ENCODE measurements at places on chromosomes 1 and 21. TPM values are rescaled to one million over a fixed set of nuclear protein-coding genes. Genes with fewer than 3 reads are reported as not detected.

DNA sequence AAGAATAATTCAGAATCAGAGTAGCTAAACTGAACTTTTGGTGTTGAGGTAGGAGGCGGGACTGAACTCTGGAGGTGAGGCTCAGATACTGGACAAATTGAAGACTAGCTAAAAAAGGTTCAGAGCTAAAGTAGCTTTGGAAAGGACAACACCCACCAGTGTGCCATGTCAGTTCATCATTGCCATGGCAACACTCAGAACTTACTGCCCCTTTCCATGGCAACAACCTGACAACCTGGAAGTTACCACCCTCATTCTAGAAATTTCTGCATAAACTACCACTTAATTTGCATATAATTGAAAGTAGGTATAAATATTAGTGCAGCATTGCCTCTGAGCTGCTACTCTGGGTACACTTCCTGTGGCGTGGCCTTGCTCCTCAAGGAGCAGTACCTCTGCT lies 30.3 kb upstream of the POGK start:
- no peaks in the 10 kb centered on the region for H3K27me3 ChIP-seq
- no peak for DNase-seq
- no peak overlapping the region for H3K4me3 ChIP-seq
- H3K36me3 ChIP-seq, result no peaks in the 10 kb centered on the region
- H3K4me1 ChIP-seq, result no peaks in the 10 kb centered on the region

DNA sequence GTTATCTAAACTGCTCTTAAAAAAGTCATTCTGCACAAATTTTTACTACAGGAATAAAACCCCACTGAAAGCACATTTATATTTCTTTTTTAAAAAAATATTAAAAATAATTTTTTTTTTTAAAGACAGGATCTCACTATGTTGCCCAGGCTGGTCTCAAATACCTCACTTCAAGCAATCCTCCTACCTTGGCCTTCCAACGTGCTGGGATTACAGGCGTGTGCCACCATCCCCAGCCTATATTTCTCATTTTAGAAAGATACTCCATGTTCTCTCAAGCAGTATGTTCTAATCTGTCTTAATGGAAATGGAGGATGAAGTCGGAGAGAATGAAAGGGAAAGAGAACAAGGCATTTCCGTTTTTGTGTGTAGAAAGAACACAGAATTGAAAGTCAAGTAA lies 17.1 kb downstream of the USP24 start:
- DNase-seq, result no peak
- H3K4me3 ChIP-seq, result no peak overlapping the region
- peaks cover 4% of the 10 kb centered on the region for H3K4me1 ChIP-seq
- no peaks in the 10 kb centered on the region for H3K36me3 ChIP-seq
- no peak overlapping the region for H3K27ac ChIP-seq
- no peaks in the 10 kb centered on the region for H3K27me3 ChIP-seq

DNA sequence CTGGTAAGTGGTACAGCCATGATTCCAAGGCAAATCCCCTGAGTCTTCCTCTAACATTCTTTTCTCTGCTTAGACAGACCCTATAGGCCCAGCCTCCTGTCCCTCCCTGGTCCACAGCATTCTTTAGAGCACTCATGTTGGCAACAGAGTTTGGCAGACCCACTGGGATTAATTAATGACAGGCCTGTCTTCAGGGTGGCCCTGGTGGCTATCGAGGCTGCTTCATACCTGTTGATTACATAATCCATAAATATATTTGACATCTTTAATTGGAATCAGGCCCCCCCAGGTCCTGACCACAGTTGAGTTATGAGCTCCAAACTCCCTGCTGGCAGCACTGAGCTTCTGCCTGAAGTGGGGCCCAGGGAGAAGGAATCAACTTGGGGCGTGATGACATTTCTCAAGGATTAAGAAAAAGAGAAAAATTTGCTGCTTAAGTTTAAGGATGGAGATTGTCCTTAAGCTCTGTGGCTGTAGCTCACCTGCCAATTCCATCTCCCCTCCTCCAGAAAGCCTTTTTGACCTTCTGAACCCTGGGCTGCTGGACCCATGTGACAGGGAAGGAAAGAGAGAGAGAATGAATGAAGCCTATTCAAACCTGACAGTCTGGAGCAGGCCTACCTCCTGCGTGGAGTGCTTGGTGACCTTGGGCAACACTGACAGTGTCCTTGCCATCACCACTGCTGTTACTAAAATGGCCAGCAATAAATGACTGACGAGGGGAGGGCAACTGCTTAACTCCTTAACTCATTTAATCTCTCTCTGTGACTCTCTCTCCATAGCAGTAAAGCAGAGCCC lies 156.6 kb downstream of the TRABD2B start:
- H3K27me3 ChIP-seq, result no peaks in the 10 kb centered on the region

DNA sequence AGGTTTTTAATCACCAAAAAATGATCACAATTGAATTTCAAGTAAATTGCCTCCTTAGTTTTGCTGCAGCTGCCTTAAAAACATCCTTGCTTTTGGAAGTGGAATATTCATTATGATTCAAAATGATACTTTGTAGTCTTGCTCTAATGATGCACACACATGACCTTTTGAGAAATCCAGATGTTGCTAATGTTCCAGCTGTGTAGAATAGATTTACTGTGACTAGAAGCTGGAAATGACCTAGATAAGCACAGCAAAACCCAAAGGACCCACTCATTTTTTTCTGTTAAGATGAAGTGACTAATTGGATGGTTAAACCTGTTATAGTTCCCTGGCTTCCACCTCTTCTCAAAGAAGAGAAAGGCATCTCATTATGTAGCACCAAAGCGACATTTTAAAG lies 64.6 kb upstream of the RALGPS2 start:
- H3K27me3 ChIP-seq, result no peaks in the 10 kb centered on the region
- peaks cover 7% of the 10 kb centered on the region for H3K4me1 ChIP-seq
- H3K36me3 ChIP-seq, result no peaks in the 10 kb centered on the region

GRCh38 chr1:84272401-84272800 lies 29.1 kb upstream of the SAMD13 start:
- no peaks in the 10 kb centered on the region for H3K27me3 ChIP-seq
- no peak overlapping the region for H3K27ac ChIP-seq
- no peaks in the 10 kb centered on the region for H3K36me3 ChIP-seq
- no peak overlapping the region for H3K4me3 ChIP-seq

JAK1 gene
- total RNA-seq, result 5.0 TPM

- no peak overlapping the region for H3K4me3 ChIP-seq
- no peaks in the 10 kb centered on the region for H3K27me3 ChIP-seq
- DNase-seq, result no peak
- H3K36me3 ChIP-seq, result no peaks in the 10 kb centered on the region
Observed at GRCh38 chr1:186735463-186735862, 55.2 kb upstream of the PTGS2 start.

CFAP45 gene
- not detected for total RNA-seq

UQCRHL gene
- total RNA-seq, result 4.8 TPM

DNA sequence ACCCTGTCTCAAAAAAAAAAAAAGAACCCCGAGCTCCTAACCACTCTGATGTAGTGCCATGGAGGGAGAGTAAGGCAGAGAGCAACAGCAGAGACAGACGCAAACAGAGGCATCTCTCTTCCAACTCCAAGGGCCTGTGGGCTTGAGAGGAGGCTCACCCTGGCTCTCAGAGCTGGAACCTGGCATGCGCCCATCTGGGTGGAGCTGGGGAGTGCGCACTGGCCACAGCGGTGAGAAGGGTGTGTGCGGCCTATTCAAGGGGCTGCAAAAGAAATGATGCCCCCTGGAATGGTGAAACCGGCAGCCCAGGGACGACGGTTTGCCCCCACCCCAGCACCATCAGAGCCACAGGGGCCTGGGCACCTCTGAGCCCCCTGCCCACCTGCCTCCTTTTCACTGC lies 17.6 kb downstream of the COL8A2 start:
- no peaks in the 10 kb centered on the region for H3K27me3 ChIP-seq
- no peak for DNase-seq
- H3K27ac ChIP-seq, result no peak overlapping the region
- H3K36me3 ChIP-seq, result no peaks in the 10 kb centered on the region
- H3K4me3 ChIP-seq, result no peak overlapping the region

DNA sequence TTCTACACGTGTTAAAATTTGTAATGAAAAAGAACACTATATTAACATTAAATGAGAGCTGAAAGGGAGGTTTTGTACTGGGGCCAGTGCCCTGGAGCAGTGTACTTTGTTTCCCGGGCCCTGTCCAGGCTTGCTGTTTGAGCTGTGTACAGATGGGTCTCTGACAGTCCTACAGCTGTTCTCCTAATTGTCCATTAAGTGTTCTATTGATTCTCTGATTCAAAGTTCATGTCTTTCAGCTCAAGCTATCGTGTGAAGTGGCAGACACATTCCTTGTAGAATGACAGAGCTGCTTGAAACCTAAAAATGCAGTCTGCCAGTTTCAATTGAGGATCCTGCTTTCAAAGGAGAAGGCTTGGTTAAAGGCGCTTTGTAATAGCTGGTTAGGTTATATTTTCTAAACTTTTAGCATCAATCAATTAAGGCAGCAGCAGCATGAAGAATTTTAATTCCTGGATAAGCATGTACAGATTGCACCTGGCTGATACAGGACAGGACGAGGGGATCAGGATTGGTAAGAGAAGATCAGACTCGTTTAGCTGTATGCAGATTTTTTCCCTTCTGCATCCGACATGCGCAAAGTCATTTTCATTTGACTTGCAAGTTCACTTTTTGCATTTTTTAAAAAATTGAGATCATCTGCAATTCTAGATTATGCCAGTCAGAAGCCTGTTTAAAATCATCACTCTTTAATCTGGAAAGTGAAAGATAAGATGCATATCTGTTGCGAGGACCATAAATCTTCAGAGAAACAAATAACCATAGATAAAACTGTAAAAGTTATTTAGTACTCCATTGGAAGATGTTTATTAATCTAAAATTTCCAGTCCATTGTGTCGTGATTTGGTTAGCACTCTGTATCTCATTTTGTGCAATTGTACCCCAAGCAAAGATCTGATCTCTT lies 98.5 kb downstream of the ATG4C start:
- no peak overlapping the region for H3K27ac ChIP-seq
- no peaks in the 10 kb centered on the region for H3K27me3 ChIP-seq
- no peaks in the 10 kb centered on the region for H3K36me3 ChIP-seq
- H3K4me3 ChIP-seq, result no peak overlapping the region
- peak; percentile 3 for DNase-seq

RBM15 gene
- 83.7 TPM for total RNA-seq

DNA sequence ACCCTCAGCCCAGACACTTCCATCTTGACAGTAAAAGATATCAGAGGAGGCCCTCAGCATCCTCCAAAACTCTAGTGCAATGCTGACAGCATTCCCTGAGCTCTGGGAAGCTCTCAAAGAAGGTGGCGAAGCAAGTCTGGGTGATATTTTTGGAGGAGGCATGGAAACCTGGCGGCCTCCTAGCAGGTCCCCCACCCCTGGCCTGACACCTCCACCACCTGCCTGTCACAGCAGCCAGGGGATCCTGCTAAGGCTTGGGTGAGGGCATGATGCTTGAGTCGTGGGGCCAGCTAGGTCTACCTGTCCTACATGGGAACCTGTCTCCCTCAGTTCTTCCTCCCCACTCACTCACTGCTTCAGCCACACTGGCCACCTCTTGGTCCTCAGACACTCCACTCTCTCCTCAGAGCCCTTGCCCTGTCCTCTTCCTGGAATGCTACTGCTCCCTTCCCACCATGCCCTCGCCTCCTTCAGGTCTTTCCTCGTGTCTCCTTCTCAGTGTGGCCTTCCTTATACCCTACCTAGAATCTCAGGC lies 8.5 kb downstream of the DHRS3 start:
- no peak overlapping the region for H3K27ac ChIP-seq
- no peak for DNase-seq
- H3K36me3 ChIP-seq, result no peaks in the 10 kb centered on the region
- no peaks in the 10 kb centered on the region for H3K4me1 ChIP-seq

GRCh38 chr1:20404466-20404865 lies 81.5 kb downstream of the CAMK2N1 start:
- DNase-seq, result peak; percentile 68
- peaks cover 24% of the 10 kb centered on the region for H3K4me1 ChIP-seq
- H3K4me3 ChIP-seq, result no peak overlapping the region
- H3K27ac ChIP-seq, result no peak overlapping the region
- peaks cover 94% of the 10 kb centered on the region for H3K27me3 ChIP-seq

- H3K27ac ChIP-seq, result no peak overlapping the region
- DNase-seq, result peak; percentile 72
- peaks cover 34% of the 10 kb centered on the region for H3K4me1 ChIP-seq
- H3K36me3 ChIP-seq, result no peaks in the 10 kb centered on the region
Observed at GRCh38 chr1:87598429-87598828, 269.7 kb downstream of the LMO4 start.

S100A12 gene
- total RNA-seq, result not detected

DNA sequence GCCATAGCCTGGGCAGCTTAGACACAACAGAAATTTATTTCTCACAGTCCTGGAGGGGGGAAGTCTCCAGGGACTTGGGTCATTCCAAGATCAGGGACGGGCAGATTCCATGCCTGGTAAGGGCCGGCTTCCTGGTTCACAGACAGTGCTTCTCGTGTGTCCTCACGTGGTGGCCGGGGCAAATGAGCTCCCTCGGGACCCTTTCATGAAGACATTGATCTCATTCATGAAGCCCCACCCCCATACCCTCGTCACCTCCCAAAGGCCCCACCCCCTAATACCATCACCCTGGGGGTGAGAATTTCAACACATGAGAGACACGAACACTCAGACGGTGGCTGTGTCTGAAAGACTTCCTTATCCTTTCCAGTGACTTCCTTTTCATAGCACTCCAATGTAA lies 51.5 kb downstream of the ACOT7 start:
- DNase-seq, result no peak
- H3K27ac ChIP-seq, result no peak overlapping the region
- H3K4me1 ChIP-seq, result peaks cover 27% of the 10 kb centered on the region
- H3K4me3 ChIP-seq, result no peak overlapping the region
- H3K27me3 ChIP-seq, result no peaks in the 10 kb centered on the region
- H3K36me3 ChIP-seq, result no peaks in the 10 kb centered on the region

BEST4 gene
- total RNA-seq, result 0.84 TPM

GRCh38 chr21:29295066-29295650 lies 3.6 kb upstream of the BACH1 start:
- H3K27me3 ChIP-seq, result peaks cover 10% of the 10 kb centered on the region
- H3K4me3 ChIP-seq, result no peak overlapping the region
- H3K27ac ChIP-seq, result no peak overlapping the region

C1orf141 gene
- not detected for total RNA-seq
